ENCODE measurements at places on chromosomes 1 and 21.

DNA sequence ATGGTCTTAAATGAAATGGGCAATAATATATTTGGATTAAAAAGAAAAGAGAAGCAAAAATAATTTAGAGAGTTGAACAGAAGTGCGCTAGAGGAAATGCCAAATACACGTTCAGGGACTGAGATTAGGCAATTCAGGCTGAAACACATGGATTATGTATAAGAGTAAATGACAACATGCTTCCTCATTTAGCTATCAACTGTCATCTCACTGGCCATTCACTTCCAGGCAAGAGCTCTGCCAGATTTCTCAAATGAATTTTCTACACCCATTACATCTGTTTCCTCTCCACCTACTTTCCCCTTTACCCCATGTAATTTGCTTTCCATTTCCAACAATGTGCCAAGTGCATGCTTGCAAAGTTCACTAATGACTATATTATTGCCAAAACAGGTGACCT is 582.4 kb downstream of the LTN1 start:
- DNase-seq = no peak

- DNase-seq = no peak
Measured at GRCh38 chr1:210711825-210712612, 383.3 kb downstream of the HHAT start.

DNA sequence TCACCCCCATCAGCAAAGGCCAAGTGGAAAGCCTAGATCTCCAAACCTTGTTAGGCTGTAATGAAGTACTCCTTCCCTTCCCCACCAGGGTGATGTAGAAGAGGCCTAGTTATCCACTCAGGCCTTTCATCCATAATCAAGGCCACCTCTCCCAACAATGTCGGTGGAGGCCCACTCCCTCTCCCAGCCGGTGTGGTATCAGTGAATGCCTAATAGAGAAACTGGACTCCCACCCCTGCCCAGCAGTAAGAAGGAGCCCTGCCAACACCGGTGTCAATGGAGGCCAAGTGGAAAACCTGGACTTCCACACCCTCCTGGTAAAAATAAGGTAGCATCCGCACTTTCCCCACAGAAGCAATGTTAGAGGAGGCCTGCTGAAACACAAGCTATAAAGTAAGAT is 23.9 kb downstream of the NDUFS5 start:
- no peak for DNase-seq

DNA sequence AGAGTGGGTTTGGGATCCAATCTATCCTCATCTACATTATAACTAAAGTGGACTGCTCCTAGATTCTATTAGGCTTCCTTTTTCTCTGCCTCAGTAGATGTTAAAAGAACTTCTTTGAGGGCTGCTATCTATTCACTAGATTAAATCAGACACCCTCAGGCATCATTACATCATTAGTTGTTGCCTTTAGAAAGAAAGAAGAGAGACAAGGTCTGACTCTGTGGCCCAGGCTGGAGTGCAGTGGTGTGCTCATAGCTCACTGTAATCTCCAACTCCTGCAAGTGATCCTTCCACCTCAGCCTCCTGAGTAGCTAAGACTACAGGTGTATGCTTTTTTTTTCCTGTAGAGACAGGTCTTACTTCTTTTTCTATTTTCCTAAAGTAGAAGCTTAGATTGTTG is 71.1 kb upstream of the EXO1 start:
- no peak for DNase-seq

GRCh38 chr21:26170471-26171257 is at the start of gene APP:
Gene APP, minus strand, starts transcription at chr21:26170770. Its CDS starts 150 bp downstream, at chr21:26170620.
- DNase-seq = peak; percentile 7

DNA sequence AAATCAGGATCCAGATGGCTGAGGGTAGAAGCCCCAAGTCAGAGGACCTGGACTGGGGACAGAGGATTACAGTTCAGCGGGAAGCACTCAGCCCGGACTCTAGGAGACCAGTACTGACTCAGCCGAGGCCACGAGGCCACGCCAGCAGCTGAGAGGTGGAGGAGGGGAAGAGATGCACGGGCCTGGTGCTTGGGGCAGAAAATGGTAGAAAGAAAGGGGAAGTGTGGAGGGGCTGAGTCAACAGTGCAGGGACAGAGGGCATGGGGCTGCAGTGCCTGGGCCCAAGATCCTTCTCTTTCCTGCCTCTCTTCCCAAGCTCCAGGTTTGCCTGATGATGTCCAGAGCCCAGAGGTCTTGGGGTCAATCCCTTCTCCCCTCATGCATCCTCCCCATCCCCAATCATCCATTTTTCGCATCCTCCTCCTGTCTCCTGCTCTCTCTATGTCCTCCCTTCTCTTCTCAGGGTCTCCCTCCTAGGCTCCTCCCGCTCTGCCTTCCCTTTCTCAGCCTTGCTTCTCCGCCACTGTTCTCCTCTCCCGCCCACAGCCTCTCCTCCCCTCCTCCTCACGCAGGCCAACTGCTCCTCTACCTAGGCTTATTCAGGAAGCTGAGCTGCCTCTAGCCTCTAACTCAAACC is 7.7 kb downstream of the ARHGEF2 start:
- no peak for DNase-seq
